ENCODE measurements at places on chromosomes 4 and X. TPM values are rescaled to one million over a fixed set of nuclear protein-coding genes. Genes with fewer than 3 reads are reported as not detected.

TREX2 gene
- total RNA-seq: 1.2 TPM

TMEM47 gene
- not detected for total RNA-seq

AMBN gene
- not detected for total RNA-seq

C4orf51 gene
- total RNA-seq: not detected

CT45A1 gene
- not detected for total RNA-seq

TMEM31 gene
- total RNA-seq: 0.31 TPM

TGIF2LX gene
- total RNA-seq: not detected

PHKA1 gene
- 6.5 TPM for total RNA-seq

SLC4A4 gene
- not detected for total RNA-seq

ADRA2C gene
- total RNA-seq: not detected

BMP3 gene
- not detected for total RNA-seq

GPC3 gene
- total RNA-seq: 0.43 TPM

DNA sequence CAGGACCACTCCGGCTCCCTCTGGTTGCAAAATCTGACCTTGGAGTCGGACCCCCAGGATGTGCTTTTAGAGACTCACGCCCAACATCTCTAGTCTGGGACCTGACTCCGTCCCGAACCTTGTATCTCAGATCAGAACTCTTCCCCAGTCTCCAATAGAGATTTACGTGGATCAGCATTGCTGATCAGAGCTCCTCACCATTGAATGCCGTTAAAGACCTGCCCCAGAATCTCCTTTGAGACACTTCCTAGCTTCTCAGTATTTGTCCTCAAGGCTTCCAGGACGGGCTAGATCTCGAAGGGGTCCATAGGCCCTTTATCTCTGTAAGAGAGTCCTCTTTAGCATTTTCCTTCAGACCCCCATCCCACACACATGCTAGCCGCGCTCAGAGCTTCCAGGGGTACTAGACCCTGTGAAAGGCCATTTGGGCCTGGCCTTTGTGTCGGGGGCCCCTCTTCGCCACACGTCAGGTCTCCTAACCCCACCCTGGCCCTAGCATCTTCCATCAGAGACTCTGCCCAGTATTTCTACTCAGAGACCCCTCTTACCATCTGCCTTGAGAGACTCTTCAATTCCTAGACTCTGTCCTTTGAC lies 662 bp downstream of the UBA1 start:
- H3K4me1 ChIP-seq: peaks cover 54% of the 10 kb centered on the region
- no peak for DNase-seq
- H3K4me3 ChIP-seq: peak overlapping the region; percentile 94
- peaks cover 26% of the 10 kb centered on the region for H3K36me3 ChIP-seq
- H3K27ac ChIP-seq: peak overlapping the region; percentile 94

GRCh38 chrX:81120936-81121371 lies 80.8 kb downstream of the HMGN5 start:
- peak overlapping the region; percentile 91 for H3K4me3 ChIP-seq
- no peaks in the 10 kb centered on the region for H3K27me3 ChIP-seq
- peaks cover 3% of the 10 kb centered on the region for H3K4me1 ChIP-seq
- H3K36me3 ChIP-seq: no peaks in the 10 kb centered on the region
- peak; percentile 57 for DNase-seq

DNA sequence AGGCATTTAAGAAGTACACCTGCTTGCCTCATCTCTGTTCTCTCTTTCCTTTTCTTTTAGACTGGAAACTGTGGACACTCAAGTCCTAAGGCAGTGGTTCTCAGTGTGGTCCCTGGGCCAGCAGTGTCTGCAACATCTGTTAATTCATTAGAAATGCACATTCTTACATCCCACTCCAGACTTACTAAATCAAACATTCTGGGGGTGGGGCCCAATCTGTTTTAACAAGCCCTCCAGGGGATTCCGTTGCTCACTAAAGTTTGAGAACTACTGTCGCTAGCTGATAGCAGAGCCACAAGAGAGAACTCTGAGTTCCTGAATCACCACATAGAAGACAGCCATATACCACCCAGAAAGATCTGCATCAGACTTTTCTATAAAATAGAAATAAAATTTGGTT lies 430.6 kb downstream of the BCOR start:
- H3K4me1 ChIP-seq: no peaks in the 10 kb centered on the region
- no peak overlapping the region for H3K27ac ChIP-seq
- peaks cover 2% of the 10 kb centered on the region for H3K36me3 ChIP-seq
- H3K4me3 ChIP-seq: no peak overlapping the region
- no peaks in the 10 kb centered on the region for H3K27me3 ChIP-seq

DNA sequence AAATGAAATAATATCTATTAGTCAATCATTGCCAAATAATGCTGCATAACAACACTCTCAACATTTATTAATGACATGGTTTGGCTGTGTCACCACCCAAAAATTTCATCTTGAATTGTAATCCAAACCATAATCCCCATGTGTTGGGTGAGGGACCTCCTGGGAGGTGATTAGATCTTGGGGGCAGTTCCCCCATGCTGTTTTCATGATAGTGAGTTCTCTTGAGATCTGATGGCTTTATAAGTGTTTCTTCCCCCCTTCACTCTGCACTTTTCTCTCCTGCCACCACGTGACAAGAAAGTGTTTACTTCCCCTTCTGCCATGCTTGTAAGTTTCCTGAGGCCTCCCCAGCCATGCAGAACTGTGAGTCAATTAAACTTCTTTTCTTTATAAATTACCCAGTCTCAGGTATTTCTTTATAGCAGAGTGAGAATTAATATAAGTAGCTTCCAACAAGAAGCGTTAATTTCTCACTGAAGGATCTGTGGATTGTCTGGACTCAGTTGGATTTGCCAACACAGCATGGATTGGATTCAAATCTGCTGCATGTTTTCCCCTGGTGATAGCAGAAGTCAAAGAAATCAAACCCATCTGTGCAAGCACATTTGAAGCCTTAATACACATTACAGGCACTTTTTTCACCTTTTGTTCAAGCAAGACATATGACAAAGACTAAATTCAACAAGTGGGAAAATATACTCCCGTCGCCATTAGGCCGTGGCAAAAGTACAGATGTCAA lies 216.6 kb downstream of the PDGFC start:
- DNase-seq: no peak
- H3K27ac ChIP-seq: no peak overlapping the region
- peaks cover 2% of the 10 kb centered on the region for H3K27me3 ChIP-seq
- H3K36me3 ChIP-seq: no peaks in the 10 kb centered on the region

DNA sequence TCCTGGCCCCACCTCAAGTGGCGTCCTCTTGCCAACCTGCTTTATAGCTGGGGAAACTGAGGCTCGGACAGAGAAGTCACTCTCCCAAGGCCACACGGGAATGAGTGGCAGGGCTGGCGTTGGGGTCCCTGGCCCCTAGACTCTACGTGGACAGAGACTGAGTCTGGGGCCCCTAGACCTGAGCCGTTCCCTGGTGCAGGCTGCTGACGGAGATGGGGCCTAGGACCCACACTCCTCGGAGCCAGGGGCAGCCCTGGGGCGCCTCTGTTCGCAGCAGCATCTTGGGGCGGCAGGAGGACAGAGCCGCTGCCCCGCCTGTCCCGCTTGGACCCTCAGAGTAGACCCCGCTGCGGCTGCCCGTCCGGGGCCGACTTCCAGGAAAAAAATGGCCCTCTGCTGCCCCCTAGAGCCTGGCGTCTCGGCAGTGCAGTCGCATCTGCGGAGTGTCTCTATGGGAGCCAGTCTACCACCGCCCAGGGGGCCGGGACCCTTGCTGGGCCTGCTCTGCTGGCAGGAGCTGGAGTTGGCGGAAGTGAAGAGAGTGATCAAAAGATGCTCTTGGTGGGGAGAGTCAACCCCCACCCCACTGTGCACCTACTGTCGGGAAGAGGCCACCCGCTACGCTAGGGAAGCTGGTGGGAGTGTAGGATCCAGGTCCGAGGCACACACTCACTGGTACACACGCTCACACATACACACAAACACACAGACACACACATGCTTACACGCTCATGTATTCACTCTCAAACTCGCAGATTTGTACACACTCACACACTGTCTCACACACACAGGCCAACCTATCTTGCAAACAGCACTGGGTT lies 220.1 kb downstream of the AFAP1 start:
- no peak overlapping the region for H3K27ac ChIP-seq
- H3K36me3 ChIP-seq: no peaks in the 10 kb centered on the region
- peaks cover 4% of the 10 kb centered on the region for H3K4me1 ChIP-seq
- no peak overlapping the region for H3K4me3 ChIP-seq
- H3K27me3 ChIP-seq: no peaks in the 10 kb centered on the region
- peak; percentile 77 for DNase-seq

DNA sequence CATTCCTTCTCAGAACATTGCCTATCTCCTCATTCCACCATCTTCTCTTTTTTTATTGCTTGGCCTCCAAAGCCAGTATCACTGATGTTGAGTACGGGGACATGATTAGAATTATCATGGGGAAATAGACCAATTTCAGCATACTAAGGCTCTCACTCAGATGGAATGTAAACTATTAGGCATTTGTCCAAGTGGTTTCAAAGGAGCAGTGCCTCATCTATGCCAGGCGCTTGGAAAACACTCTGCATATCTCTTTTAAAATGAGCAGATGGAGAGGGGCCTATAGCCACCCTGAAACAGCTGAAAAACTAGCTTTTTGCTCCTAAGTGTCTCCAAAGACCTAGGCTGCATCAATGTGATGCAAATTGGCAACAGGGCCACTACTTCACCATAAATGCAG lies 150.8 kb upstream of the DIPK2B start:
- no peak overlapping the region for H3K27ac ChIP-seq
- DNase-seq: no peak
- no peak overlapping the region for H3K4me3 ChIP-seq
- peaks cover 2% of the 10 kb centered on the region for H3K27me3 ChIP-seq
- H3K36me3 ChIP-seq: no peaks in the 10 kb centered on the region

DNA sequence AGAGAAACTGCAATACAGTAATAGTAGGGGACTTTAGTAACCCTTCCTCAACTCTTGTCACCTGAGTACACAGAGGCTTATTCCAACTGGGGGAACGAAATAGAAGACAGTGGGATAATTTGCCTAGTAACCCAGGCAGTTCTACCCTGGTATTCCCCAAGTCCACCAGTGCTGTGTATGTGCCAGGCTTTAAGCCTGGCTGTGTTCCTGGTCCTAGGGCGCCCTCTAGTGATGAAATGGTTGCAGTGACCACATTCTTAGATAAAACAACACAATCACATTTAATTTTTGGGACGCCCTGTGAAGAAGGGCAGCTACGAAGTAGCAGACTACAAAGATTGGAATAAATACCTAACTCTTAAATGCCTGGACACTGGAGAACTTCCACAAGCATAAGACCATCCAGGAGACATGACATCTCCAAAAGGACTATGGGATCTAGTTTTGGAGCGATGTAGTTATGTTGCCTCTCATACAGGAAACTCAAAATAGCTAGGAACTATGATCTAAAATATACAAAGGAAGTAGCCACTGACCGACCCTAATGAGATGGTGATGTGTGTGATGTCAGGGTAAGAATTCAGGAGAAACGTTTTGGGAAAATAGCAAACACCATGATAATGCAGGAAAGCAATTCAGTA lies 288.5 kb upstream of the ZCCHC13 start:
- no peaks in the 10 kb centered on the region for H3K36me3 ChIP-seq
- no peaks in the 10 kb centered on the region for H3K4me1 ChIP-seq
- H3K4me3 ChIP-seq: no peak overlapping the region
- H3K27ac ChIP-seq: no peak overlapping the region

DNA sequence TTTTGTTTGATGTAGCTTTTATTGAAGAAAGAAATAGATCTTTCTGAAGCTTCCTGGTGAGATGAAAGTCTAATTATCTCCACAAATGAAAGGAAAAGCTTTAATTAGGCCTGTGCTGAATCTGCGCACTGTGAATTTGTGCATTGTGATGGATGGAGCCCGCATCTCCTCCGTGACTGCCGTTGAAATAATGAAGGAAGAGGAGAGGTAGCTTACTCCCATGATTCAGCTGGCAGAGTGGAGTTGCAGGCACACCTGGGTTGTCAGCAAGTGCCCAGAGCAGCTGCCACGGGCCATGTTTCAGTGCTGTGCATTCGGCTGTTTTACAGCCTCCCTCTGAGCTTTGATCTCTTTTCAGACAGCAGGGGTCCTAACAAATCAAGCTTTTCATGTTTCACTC lies 735.3 kb upstream of the TENM3 start:
- H3K27ac ChIP-seq: no peak overlapping the region
- H3K4me1 ChIP-seq: no peaks in the 10 kb centered on the region
- no peaks in the 10 kb centered on the region for H3K36me3 ChIP-seq
- H3K4me3 ChIP-seq: no peak overlapping the region

- DNase-seq: no peak
- no peak overlapping the region for H3K27ac ChIP-seq
- H3K4me3 ChIP-seq: no peak overlapping the region
- no peaks in the 10 kb centered on the region for H3K27me3 ChIP-seq
- H3K36me3 ChIP-seq: peaks cover 7% of the 10 kb centered on the region
- H3K4me1 ChIP-seq: peaks cover 3% of the 10 kb centered on the region
Observed at GRCh38 chrX:132433001-132433400, 55.8 kb downstream of the MBNL3 start.

DNA sequence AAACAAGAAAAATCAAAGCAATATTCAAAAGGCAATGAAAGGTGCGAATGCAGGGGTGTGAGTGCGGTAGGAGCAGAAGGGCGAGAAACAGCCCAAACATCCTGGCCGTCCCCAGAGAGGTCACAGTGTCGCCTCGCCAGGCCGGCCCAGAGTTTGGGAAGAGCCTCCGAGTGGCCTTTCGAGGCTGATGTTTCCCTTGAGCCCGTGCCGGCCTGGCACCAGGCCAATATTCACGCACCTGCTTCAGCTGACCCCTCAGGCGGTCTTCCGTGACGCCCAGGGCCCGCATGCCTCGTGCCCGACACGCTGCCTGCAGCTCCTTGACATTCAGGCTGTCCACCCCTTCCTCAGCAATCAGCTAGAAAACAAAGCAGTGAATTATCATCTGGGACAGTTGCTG lies 30.6 kb downstream of the LETM1 start:
- no peak for DNase-seq
- H3K4me1 ChIP-seq: no peaks in the 10 kb centered on the region
- no peak overlapping the region for H3K4me3 ChIP-seq

DNA sequence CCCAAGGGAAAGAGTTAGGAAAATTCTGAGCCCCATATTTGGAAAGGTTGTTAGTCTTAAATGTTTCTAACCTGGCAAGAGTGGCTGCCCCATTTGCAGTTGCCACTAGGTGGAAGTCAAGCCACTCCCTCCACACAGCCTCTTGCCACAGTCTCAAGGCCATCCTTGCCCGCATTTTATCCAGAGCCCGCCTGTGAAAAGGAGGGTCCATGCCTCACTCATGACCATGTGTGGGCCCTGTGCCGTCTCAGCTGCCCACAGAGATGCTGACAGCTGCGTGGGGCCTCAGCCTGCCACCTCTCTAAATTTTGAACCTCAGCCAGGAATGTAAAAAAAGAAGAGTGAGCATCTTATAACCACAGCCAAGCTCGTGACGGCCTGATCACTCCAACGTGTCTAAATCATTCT lies 201.5 kb upstream of the FAM241A start:
- no peaks in the 10 kb centered on the region for H3K4me1 ChIP-seq
- H3K4me3 ChIP-seq: no peak overlapping the region
- peak; percentile 10 for DNase-seq
- no peaks in the 10 kb centered on the region for H3K36me3 ChIP-seq
- H3K27ac ChIP-seq: no peak overlapping the region

DNA sequence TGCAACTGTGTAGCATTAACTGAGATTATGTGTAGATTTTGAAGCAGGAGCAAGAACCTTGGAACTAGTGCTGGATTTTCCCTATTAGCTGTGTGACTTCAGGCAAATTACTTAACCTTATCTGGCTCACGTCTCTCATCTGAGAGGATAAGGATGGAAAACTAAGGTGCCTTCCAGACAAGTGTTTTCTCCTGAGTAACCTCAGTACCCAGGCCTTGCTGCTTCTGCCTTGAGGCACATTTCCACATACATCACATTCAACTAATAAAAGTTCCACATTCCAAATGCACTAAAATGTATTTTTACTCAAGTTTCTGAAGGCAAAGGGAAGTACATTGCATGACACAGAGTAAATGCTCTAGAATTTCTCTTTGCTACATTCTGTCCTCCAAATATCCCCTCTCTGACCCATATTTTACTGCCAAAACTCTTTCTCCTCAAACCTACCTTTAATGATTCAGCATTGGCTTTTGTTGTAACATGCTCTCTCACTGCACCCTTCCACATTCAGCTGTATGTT lies 195.4 kb upstream of the ADGRL3 start:
- no peaks in the 10 kb centered on the region for H3K36me3 ChIP-seq
- no peak for DNase-seq
- no peaks in the 10 kb centered on the region for H3K27me3 ChIP-seq
